ENCODE measurements at places on chromosomes 3 and 15.

DNA sequence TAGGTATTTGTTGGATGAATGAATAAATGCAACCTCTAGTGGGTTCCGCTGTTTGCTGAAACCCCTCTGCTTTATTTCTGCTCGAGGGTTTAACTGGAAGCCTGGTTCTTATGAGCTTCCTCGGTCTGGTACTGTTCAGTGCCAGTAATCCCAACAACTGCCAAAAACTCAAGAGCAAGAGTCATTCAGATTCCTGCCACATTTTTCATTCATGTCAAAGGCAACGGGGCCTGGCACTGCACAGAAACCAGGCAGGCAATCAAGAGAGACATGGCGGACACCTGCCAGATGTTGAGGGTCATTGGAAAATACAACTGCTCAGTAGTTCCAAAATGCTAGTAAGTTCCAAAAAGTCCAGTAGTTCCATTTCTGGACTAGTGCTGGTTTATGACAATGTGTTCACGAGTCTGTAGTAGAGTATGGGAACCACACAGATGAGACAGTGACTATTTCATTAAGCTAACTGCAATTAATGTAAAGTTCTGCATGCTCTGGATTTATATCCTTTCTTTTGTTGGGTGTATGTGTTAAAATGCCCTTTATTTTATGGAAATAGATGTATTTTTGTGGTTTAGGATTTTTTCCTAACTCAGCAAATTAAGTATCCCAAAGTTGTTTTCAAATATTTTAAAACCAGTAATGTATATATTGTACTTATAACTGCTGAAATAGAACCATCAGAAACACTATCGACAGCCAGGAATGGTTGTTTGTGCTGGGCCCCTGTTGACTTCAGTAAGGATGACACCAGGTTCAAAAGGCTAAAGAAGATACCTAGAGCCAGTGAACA is 22.7 kb upstream of the TMEM41A start:
- DNase-seq: no peak

GRCh38 chr3:308597-309321 is 112.2 kb downstream of the CHL1 start:
- peak; percentile 0 for DNase-seq

- no peak for DNase-seq
Measured at GRCh38 chr3:31562525-31562924, 29.8 kb downstream of the STT3B start.

GRCh38 chr3:9820543-9820942 is 10.5 kb downstream of the TTLL3 start:
- no peak for DNase-seq

DNA sequence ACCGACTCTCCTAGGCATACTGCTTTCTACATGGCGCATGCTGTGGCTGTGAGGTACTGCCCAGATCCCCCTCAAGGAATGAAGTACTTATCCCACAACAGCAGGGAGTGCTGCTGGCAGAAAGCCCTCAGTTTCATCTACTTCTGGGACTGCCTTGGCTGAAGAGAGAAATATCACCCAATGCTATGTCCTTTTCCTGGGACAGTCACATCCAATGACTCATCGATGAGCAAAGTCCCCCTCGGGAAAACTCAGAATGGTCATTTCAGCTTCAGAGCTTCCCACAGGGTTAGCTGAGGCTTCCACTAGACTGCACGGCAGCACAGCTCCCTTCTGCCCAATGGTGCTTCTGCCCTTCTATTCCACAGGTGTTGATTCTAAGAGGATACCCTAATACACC is 3.6 kb upstream of the NMD3 start:
- no peak for DNase-seq

DNA sequence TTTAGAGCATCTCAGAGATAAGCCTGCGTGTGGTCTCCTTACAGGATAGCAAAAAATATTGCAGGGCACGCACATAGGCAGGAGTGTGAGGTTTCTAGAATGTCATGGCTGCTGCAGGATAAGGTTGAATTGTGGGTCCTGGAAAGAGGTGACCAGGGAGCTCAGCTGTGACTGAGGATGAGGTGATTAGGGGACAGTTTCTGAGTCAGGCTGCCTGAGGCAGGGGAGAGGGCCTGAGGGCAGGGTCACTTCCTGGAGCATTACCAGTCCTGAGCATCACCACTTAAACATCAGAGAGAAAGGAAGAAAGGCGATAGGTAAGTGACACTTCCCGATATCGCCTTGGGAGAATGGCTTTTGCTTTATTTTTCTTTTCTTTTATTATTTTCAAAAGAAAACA is 813.8 kb downstream of the TUSC7 start:
- no peak for DNase-seq

GRCh38 chr15:29435811-29436210 is 166.2 kb upstream of the NSMCE3 start:
- no peak for DNase-seq

- DNase-seq: no peak
Measured at GRCh38 chr3:131712662-131713061, 209.9 kb upstream of the MRPL3 start.

DNA sequence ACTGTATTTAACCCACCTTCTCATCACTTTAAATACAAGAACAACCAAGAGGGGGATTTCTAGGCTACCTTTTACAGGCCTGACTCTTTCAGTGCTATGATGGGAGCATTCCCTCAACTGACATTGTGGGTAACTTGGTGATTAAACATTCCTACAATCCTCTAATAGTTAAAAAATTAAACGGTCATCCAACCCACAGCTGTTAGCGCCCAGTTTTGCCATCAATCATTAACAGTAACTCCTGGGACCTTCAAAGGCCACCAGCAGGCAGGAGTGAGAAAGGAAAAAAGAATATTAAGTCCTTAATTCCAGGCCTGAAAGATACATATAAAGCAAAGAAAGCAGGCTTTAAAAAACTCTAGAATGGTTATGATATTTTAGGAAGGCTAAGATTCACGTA is 512.1 kb downstream of the MAGI1 start:
- no peak for DNase-seq

DNA sequence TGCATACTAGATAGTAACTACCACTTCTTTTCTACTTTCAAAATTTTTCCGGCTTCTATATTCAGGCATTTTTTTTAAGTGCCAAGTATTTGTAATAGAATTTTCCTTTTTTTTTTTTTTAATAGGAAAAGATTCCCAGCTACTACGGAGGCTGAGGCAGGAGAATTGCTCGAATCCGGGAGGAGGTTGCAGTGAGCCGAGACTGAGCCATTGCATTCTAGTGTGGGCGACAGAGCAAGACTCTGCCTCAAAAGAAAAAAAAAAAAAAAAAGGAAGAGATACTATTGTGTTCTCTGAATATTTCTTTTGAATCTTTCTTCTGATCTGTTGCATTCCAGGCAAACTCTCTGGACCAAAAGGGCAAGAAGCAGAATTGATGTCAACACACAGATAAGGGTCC is 557.3 kb downstream of the FGF12 start:
- DNase-seq: no peak

GRCh38 chr15:30906366-30906765 is 2.7 kb downstream of the FAN1 start:
- DNase-seq: no peak

- DNase-seq: no peak
Measured at GRCh38 chr3:1380926-1381646, 288.3 kb downstream of the CNTN6 start.

DNA sequence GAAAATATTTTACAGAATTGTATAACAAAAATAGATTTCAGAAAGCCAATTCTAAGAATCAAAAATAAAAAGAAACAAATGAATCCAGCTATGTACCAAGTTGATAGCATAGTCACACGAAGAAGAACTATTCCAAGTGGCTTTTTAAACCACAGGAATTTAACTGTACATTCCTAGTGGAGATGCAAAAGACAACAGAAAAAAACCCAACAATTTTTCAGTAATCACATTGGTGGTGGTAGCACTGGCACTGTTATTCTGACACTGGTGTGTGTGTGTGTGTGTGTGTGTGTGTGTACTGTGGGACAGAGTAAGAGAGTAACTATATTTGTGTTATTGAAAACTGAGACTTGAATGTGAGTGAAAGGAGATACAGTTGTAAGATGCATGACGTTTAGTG is 9.1 kb downstream of the BFSP2 start:
- DNase-seq: peak; percentile 66

GRCh38 chr3:57221883-57222282 is 5.6 kb upstream of the APPL1 start:
- peak; percentile 33 for DNase-seq

DNA sequence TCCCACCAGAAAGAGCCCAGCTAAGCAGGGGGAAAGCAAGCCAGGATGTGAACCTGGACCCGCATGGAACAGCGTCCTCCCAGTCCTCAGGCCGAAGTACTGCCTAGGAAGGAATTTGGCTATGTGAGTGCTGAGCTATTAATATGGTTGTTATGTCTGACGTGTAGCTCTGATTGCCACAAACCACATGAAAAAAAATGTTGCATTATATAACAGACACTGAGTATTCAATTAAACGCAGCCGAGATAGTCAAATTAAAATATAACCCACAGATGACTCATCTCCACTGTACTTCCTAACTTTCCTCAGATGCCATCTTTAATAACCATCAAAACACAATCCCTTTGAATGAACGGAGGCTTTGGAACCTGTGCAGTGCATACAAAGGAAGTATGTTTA is 111.1 kb downstream of the GABRB3 start:
- no peak for DNase-seq

- DNase-seq: no peak
Measured at GRCh38 chr15:36275656-36276055, 303.8 kb upstream of the CDIN1 start.

GRCh38 chr15:92400573-92400972 is 6.9 kb downstream of the ST8SIA2 start:
- no peak for DNase-seq

- DNase-seq: no peak
Measured at GRCh38 chr3:177430653-177431052, 233.4 kb upstream of the TBL1XR1 start.

DNA sequence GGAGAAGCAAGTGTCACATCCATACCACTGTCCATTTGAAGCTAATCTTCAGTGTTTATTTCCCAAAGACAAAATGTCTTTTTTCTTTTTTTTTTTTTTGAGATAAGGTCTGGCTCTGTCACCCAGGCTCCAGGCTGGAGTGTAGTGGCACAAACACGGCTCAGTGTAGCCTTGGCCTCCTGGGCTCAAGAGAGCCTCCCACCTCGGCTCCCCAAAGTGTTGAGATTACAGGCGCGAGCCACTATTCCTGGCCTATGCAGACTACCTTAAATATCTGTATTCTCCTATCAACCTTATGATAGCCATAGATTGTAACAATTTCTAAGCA is 27.7 kb upstream of the VPS33B start:
- no peak for DNase-seq

- DNase-seq: no peak
Measured at GRCh38 chr15:82312586-82313349, 36.5 kb downstream of the GOLGA6L10 start.

DNA sequence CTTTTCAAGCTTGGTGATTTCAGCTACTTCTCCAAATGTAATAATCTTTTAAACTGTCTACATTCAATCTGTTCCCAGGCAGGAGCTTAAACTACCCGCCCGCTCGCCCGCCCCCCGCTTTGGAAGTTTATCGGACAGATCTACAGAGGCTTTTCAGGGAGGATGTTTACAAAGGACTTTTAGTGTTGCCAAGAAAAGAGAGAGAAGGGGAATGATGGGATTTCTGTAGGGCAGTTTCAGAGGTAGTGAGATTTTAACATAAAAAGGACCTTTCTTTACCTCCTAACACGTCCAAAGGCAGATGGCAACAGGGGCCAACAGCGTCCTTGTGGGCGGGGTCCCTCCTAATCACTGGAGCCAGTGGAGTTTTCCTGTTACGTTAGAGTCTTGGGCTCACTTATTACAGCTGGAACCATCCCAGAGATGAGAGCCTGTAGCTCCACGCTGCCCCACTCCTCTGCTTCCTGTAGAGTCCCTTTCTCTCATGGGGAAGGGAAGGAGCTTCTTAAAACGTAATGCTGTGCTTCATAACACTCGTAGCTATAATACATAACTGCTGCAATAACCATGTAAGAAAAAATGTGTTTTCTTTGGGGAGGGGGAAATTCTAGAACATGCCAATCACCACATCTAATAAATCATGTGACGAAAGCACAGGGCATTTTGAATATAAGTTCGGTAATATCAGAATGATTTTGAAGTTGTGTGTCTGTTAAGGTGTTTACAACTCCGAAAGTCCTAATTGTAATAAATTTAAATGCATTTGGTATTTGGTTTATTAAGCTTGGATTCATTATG is 30.9 kb downstream of the HES1 start:
- no peak for DNase-seq

GRCh38 chr3:178437236-178437635 is 99.0 kb upstream of the KCNMB2 start:
- no peak for DNase-seq

DNA sequence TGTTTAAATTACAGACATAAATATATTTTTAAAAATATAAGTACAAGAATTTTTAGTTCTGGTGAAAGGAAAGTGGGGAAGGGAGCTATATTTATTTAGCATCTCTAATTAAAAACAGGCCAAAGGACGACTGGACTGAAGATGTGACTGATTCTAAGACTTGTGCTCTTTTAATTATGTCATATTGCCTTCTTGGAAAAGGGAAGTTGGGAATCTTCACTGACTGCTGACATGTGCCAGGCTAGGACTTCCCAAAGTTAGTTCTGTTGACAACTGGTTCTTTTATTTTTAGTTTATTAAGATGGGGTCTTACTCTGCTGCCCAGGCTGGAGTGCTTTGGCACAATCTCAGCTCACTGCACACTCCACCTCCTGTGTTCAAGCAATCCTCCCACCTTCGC is 13.5 kb downstream of the CNOT10 start:
- no peak for DNase-seq

- no peak for DNase-seq
Measured at GRCh38 chr15:54575586-54575985, 597.3 kb downstream of the UNC13C start.

DNA sequence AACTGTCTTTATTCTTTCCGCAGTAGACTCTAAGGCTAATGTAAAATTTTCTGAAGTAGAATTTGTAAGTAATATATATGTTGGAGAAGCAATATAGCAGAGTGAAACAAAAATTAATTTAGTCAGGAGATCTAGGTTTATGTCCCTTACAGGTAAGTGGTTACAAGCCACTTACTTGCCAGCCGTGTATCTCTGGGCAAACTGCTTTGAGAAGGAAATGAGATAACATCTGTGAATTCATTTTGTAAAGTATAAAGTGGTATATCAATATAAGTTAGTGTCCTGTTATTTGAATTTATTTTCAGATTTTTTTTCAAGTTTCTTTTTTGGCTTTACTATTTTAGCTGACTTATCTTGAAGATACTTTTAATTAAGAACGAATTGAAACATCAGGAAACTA is 5.5 kb downstream of the DAZL start:
- DNase-seq: no peak

GRCh38 chr3:159263750-159264553 is 462.1 kb downstream of the MFSD1 start:
- DNase-seq: peak; percentile 52

GRCh38 chr3:52073490-52073889 is 17.1 kb upstream of the DUSP7 start:
- no peak for DNase-seq

Data from astrocyte of the spinal cord (primary cell).